Sigmoid colon (tissue), 7 donors: ENCODE measurements at places on chromosomes 16 and 17.
A peak's percentile ranks its signal among the peaks of the same experiment; 100 is the strongest.

GRCh38 chr17:850851-851763 lies 69.0 kb downstream of the MRM3 start:
- DNase-seq, result peak; percentile 81

- DNase-seq, result no peak
These were observed 159.0 kb upstream of the MPHOSPH6 start for GRCh38 chr16:82328881-82329469.

DNA sequence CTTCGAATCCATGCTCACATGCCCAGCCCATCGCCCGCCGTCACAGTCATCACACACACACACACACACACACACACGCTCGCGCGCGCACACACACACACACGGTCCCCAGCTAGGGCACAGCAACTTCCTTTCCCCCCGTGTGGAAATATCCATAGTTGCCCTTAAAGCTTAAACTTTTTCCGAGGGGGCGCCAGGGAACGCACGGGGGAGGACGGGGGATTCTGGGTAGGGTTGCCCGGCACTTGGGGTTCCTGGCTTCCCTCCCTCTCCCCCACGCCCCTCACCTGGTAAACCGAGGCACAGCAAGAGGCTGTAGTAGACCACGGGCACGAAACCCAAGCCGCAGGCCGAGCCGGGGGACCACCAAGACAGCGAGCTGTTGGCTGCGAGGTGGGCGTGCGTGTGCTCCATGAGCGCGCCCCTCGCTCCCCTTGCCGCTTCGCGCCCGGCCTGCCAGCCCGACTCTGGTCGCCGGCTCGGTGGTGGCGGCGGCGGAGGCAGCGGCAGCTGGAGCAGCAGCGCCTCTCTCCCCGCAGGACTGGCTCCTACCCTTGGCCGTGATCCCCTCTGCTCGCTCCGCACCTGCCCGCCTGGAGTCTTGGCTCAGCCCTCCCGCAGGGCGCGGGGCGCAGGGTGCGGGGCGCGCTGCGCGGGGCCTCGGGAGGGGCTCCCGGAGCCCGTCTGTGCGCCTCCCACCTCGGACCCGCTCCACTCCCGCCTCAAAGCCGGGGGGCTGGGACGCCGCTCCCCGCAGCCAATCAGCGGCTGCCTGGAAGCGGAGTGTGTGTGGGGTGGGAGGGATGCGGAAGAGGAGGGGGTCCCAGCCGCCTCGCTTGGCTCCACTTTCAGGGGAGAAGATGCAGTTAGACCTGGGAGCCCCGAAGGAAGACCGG lies at the start of gene GPR139:
TSS of gene GPR139 (minus strand) at position 688 of the 896 bp plus-strand sequence. CDS start at position 414, 274 bp downstream.
- DNase-seq, result no peak

DNA sequence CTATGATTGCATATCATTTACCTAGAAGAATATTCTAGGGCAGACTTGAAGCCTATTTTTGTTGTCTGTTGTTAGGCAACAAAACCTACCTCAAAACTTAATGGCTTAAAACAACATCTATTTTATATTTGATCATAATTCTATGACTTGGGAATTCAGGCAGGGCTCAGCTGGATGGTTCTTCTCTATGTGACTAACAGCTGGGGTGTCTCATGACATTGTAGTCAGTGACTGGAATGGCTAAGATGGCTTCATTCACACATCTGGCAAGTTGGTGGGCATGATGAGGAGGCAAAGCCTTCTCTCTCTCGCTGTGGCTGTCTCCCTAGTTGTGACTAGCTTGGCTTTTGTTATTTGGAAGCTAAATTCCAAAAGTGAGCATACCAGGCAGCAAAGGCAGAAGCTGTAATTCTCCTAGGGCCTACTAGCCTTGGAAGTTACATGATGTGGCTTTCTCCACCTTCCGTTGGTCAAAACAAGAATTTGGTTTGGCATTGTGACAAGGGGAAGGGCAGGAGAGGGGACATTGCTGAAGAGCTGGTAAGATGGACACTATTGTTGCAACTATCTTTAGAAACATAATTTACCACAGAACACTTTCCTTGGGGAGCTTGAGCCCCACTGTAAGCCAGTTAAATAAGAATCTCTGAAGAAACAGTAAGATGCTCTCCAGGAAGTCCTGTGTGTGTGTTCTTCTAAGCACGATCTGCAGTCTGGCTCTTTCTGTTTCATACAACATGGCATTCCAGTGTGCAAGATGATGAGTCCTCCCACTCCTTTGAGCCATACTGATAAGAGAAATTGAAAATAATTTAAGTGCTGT lies 39.4 kb downstream of the ZNRF1 start:
- DNase-seq, result no peak

GRCh38 chr17:74520790-74521480 lies 10.3 kb downstream of the CD300LB start:
- no peak for DNase-seq

- DNase-seq, result peak; percentile 10
These were observed 52.5 kb downstream of the BANP start for GRCh38 chr16:88003736-88004135.

DNA sequence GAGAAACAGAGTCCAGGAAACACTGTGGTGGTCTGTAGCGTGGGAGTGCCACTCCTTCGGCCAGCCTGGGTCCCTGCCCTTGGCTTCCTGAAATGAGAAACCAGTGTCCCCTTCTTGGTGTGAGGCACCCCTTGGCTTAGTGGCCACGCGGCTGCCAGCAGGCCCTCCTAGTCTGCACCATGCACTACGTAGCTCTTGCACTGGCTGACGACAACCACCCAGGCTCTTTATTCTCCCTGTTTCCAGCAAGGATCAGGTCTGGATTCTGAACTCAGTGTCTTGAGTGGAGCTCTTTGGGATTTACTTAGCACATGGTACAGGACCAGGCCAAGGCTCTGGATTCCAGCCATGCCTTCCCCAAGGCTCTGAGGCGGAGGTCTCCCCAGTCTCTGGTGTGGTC lies 1.1 kb upstream of the SPEM3 start:
- DNase-seq, result no peak

DNA sequence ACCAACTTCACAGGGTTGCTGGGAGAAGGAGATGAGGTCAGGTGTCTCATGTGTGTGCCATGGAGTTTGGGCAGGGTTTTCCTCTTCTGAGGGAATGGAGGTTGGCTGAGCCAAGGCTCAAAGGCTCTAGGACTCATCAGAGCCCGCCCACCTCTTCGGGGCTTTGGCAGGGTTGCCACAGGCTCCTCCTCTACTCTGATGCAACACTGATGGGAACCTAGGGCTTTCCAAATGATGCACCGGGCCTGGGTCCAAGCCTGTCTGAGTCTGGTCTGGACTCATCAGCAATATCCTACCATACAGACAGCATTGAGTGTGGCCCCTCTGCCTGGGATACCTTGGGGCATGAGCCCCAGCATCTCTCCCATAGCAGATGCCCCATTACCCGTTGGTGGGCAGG lies 59.5 kb upstream of the LHX1 start:
- no peak for DNase-seq

DNA sequence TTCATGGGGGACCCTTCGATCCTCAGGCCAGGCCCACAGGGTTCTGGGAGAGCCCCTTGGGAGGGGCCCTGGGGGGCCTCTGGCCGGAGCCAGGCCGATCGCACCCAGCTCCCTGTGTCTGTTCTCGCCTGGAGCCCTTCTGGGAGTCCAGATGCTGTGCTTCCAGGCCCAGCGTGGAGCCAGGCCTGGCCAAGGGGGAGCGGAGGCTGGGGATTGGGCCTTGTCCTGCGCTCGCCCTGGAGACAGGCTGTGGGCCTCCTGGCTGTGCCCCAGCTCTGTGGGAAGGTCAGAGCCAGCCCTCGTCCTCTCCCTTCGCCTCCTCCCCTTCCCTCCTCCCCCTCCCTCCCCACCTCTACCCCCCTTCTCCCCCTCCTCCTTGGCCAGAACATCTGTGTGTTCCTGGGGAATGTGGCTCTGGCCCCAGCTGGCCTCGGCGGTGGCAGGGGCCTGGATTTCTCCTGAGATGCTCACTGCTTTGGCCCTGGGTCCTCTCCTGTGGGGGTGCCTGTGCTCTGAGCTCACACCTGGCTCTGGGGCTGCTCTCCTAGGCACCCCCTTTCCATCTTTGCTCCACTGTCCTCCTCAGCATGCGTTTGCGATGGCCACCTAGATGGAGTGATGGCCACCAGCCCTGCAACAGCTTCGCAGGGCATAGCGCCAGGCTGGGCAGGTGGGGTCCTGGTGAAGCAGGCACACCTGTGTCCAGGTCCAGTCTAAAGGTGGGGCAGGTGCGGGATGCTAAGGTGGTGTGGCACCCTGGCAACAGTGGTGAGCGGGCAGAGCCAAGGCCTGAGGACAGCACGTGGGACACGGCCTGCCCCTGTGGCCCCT lies 90.6 kb upstream of the CIBAR2 start:
- DNase-seq, result peak; percentile 98

- no peak for DNase-seq
These were observed 1.1 kb downstream of the CHTF8 start for GRCh38 chr16:69131167-69131838.
